ENCODE measurements at places on chromosomes 12 and 14.

DNA sequence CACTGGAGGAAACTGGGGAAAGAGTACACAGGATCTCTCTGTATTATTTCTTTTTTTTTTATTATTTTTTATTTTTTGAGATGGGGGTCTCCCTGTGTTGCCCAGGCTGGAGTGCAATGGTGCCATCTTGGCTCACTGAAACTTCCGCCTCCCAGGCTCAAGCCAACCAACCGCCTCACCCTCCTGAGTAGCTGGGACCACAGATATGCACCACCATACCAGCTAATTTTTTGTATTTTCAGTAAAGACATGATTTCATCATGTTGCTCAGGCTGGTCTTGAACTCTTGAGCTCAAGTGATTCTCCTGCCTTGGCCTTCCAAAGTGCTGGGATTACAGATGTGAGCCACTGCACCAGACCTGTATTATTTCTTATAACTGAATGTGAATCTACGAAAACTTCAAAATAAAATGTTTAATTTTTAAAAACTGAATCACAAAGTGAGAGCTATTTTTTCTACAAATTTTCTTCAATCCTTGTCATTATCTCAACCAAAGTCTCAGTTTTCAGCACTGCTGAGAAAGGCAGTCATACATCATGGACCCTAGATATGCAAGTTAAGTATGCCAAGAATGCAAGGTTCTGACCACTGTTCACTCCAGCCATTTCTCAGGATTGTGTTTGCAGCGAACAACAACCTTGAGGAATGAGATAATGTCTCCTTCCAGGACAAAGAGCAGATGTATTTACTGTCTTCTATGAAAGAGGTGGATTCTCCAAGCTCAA is 2.4 kb downstream of the EAPP start:
- no peak for ATAC-seq

- ATAC-seq, result no peak
These were observed 11.3 kb upstream of the KCNMB4 start for GRCh38 chr12:70354787-70355186.

DNA sequence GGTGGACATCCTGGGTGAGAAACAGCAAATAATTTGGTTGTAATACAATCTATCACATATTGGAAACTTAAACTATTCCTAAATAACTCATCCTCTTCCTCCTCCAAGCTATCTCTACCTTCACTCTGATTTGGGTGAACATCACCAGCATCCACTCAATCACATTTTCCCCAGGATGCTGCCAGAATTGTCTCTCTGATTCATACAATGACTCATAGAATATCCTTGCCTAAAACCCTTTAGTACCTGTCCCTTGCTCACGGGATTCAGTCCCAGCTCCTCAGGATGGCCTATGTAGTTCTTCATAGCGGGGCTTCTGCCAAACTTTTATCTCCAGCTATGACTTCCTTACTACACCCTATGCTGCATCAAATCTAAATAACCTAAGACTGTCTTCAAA is 146.8 kb downstream of the EMP1 start:
- no peak for ATAC-seq

GRCh38 chr12:32211900-32212156 is 105.2 kb downstream of the BICD1 start:
- no peak for ATAC-seq

GRCh38 chr12:52925717-52926595 is 21.1 kb upstream of the KRT8 start:
- no peak for ATAC-seq

- ATAC-seq, result no peak
These were observed 1.9 kb upstream of the OR4E1 start for GRCh38 chr14:21675566-21675965.

DNA sequence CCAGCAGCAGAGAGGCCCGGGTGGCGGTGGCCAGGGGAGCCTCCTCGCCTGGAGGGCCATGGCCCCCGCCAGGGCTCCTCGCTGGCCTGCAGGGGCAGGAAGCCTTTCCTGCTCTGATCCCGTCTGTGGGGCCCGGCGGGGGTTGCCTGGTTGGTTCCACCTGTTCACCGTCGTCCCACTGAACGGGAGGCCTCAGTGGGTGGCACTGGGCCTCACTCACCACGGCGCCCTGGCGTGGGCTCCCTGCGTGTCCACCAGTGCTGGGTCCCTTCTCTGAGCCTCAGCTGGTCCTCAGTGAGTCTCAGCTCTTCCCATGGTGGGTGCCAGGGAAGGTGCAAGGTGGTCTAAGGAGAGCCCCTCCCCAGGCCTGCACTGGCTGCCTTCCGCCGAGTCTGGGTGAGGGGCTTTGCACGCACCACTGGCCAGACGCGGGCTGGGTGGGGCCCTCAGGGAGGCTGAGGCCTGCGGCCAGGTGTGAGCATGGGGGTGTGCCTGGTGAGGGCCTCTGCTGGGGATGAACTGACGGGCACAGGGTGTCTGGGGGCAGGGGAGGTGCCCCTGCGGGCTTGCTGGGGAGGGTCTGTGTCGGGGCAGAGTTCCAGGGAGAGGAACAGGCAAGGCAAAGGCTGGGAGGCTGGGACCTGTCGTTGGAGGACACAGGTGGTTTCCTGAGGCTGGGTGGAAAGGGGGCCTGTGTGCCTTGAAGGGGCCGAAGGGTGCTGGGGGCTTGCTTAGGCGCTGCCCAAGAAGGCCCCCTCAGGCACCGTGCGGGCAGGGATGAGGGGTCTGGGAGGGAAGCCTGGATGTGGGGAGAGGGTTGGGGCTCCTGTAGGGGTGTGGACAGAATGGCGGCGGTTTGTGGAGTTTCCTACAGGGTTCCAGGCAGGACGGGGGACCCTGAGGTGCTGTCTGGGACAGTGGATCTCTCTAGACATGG is 339.8 kb downstream of the TMEM121 start:
- no peak for ATAC-seq

DNA sequence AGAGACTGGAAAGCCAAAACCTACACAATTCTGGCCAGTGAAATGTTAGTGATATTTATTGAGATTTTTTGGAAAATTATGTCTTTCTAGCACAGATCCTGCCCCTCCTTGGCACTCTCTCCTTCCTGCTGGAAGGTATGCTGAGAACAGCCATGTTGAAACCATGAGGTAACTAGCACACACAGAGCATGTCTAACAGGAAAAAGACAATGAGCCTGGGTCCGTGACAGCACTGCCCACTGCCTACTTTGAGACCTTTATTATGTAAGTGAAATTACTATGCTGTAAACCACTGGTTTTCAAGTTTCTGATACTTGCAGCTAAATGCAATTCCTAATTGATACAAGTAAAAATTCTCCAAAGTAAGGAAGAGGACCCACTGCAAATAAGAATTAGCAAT is 81.6 kb upstream of the SINHCAF start:
- ATAC-seq, result no peak

DNA sequence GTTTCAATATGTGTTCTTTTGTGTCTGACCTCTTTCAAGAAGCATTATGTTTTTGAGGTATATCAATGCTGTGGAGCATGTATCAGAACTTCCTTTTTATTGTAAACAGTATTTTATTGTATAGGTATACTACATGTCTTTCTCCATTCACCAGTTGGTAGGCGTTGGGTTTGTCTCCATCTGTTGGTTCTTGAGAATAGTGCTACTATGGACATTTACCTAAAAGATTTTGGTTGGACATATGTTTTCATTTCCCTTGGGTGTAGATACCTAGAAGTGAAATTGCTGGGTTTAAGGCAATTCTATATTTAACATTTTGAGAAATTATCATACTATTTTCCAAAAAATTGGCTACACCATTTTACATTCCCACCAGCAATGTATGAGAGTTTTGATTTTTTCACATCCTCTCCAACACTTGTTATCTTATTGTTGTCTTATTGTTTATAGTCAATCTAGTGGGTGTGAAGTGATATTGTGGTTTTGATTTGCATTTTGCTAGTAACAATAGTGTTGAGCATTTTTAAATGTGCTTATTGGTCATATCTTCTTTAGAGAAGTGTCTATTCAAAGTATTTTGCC is 409.2 kb downstream of the IPO8 start:
- no peak for ATAC-seq

DNA sequence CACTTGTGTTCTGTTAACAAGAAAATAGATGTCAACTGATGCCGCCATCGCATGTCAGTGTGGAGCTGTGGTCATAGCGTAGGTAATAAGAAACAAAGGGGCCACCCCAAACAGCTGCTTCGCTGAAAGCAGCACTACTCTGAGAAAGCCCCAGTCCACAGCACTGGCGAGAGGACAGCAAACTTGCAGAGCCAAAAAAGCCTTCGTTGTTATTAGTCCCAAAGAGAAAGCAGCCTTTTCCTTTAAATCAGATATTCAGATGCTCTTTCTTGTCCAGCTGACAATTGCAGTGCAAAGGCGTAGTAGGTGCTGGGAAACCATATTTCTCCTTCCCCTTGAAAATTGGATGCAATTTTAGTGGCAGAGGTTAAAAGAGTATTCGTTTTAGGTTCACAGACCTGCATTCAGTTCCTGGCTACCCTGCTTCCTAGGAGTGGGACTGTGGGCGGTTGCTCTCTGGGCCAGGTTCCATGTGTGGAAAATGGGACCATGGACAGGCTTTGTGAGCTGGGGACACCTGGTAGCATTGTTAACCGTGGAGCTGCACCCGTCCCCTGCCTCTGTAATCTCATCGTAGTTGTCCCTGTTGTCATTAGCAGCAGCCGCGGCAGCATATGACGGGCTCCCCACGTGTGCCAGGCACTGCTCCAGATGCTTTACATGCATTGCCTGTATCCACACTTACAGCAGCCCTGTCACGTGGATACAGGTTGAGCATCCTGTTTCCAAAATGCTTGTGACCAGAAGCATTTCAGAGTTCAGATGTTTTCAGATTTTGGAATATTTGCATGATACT is 54.2 kb downstream of the ELK3 start:
- ATAC-seq, result no peak

- no peak for ATAC-seq
These were observed 613 bp downstream of the RECQL start for GRCh38 chr12:21500786-21501257.

GRCh38 chr14:95085321-95085720 is 72.0 kb downstream of the DICER1 start:
- no peak for ATAC-seq

DNA sequence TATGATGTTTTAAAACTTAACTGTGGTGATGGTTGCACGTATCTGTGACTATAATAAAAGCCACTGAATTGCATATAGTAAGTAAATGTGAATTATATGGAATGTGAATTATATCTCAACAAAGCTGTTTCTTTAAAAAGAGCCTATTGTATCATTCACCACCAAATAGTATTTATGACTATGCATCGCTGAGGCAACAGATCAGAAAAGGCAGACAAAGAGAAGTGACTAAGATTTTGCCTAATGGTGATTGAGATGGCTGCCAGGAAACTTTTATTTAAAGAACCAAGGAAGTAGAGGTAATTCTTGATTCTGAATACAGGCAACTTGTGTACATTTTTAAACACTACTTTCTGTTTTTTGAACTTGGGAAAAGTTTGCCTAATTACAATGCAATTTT is 31.7 kb downstream of the DHRS7 start:
- no peak for ATAC-seq

- ATAC-seq, result no peak
These were observed 320.4 kb upstream of the DDHD1 start for GRCh38 chr14:53473480-53473879.

DNA sequence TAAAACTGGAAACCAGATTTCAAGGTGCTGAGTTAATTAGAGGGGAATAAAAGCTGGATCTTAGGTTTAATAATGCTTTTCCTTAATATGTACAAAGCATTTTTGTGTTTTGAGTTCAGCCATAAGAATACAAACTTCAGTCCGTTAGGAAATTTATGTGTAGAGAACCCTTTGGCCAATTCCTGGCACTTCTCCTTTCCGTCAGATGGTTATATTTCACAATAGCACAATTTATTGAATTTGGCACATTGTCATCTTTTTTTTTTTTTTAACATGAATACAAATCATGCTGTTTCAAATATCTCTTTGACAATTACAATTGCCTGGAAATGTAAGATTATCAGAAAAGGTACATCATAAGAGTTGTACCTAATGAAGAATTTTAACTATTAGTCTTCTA is 56.2 kb upstream of the DDHD1 start:
- ATAC-seq, result peak; percentile 36

GRCh38 chr14:23916446-23916845 is 37.1 kb upstream of the DHRS4 start:
- no peak for ATAC-seq

- ATAC-seq, result no peak
These were observed 81.0 kb upstream of the CCDC196 start for GRCh38 chr14:66405158-66405557.

GRCh38 chr12:113788020-113788856 is 177.9 kb downstream of the RBM19 start:
- ATAC-seq, result no peak

- peak; percentile 48 for ATAC-seq
These were observed 8.2 kb downstream of the DMAC2L start for GRCh38 chr14:50320283-50320682.

DNA sequence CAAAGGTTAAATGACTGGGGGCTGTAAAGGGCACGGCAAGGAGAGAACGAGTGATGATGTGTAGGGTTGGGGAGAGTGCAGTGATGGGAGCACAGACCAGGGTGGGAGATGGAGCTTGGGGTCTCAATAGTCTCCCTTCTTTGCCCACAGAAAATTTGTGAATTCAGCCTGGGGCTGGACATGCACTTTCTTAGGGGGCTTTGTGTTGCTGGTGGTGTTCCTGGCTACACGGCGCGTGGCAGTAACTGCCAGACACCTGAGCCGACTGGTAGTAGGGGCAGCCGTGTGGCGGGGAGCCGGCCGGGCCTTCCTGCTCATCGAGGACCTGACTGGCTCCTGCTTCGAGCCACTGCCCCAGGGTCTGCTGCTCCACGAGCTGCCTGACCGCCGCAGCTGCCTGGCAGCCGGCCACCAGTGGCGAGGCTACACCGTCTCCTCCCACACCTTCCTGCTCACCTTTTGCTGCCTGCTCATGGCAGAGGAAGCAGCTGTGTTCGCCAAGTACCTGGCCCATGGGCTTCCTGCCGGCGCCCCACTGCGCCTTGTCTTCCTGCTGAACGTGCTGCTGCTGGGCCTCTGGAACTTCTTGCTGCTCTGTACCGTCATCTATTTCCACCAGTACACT is 1.7 kb downstream of the FITM1 start:
- no peak for ATAC-seq

DNA sequence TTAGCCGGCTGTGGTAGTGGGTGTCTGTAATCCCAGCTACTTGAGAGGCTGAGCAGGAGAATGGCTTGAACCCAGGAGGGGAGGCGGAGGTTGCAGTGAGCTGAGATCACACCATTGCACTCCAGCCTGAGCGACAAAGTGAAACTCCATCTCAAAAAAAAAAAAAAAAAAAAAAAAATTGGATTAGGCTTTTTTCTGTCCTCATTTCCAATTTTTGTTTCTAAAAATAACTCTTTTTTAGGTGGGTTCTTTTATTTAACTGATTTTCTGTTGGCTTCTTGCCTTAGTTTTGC is 863.7 kb downstream of the LRFN5 start:
- no peak for ATAC-seq

DNA sequence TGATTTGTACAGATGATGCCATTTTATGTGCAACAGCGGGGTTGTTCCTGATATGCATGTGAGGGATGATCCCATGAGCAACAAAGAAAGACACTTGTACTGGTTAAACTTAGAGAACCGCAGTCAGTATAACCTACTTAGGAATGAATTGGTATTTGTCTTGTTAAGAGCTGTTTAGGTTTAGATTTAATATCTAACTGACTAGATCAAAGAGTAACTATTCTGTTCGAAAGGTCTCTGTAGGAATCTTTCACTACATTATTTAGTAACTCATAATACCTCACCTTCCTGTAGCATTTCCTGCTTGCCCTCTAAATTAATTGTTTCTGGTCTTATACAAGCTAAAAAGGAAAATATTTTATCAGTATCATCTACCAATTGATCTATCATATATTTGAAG is 350.4 kb downstream of the TRHDE start:
- ATAC-seq, result no peak

GRCh38 chr14:73877790-73878189 is 8.9 kb upstream of the ZNF410 start:
- ATAC-seq, result no peak

Data from gastroesophageal sphincter (tissue), 4 donors.